Myocyte (in vitro differentiated cells): ENCODE measurements at places on chromosomes 3 and 15.

GRCh38 chr15:76793162-76793561, 112.0 kb downstream of the SCAPER start:
- DNase-seq: no peak

DNA sequence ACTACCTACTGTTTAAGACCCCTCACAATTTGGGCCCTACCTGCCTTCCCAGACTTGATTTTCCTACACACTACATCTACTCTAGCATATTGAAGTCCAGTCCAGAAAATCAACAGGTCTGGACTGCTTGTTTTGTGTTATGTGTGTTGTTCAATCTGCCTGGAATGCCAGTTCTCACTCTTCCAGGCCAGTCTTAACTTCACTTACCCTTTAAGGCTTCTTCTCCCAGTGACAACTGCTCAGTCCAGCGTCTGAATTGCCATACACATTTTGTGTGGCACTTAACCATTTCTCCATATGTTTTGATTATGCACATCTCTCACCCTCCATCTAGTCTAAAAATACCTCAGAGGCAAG, 1.1 kb downstream of the TICRR start:
- DNase-seq: no peak

DNA sequence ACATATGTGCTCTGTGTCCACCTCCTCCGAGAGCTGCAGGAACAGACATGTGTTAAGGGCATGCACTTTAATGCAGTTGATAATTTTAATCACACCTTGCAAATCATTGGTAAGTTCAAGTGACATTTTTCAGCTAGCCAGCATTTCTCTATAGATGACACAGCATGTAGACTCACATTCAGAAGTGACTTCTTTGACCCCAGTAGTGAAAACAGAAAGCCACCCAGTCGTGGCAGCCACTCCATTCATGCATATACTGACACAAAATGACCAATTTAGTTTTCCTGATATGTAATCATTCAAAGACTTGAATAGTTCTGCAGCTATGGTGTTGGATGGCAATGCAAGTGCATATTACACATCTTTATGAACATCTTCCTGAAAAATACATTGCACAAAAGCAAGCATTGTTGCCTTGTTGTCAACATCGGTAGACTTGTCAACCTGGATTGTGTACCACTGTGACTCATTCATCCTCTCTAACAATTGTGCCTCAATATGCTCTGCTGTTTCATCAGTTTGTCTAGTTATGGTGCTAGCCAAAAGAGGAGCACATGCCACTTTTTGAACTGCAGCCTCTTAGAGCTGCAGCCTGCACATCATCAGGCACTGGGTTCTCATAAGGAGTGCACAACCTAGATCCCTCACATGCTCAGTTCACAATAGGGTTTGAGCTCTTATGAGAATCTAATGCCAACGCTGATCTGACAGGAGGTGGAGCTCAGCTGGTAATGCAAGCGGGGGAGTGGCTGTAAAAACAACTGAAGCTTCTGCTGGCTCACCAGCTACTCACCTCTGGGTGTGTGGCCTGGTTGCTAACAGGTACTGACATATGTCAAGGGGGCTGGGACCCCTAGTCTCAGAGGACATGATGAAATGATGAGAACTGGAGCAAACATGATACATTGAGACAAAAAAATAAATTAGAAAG, 622.0 kb downstream of the PYDC2 start:
- DNase-seq: no peak

DNA sequence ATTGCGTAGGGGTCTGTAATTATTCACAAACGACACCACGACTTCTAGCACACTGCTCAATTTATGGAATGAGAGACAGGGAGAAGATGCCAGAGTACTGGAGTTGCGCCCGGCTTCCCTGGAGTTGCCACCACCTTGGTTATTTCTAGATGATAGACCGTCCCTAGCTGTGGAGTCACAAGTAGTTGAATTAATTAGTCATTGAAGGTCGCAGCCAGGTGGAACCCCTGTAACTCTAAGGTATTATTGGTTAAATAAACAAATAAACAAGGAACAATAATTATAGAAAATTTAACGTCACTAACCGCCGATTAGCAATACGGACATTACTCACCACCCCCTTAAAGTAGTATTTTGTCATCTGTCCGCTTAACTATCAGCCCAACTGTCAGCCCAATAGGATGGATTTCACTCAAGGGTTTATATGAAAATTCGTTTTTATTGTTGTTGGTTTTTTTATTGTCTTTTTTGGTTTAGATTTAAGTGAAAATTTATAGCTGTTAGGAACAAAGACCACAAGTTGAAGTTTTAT, 911 bp upstream of the AZI2 start:
- DNase-seq: no peak

DNA sequence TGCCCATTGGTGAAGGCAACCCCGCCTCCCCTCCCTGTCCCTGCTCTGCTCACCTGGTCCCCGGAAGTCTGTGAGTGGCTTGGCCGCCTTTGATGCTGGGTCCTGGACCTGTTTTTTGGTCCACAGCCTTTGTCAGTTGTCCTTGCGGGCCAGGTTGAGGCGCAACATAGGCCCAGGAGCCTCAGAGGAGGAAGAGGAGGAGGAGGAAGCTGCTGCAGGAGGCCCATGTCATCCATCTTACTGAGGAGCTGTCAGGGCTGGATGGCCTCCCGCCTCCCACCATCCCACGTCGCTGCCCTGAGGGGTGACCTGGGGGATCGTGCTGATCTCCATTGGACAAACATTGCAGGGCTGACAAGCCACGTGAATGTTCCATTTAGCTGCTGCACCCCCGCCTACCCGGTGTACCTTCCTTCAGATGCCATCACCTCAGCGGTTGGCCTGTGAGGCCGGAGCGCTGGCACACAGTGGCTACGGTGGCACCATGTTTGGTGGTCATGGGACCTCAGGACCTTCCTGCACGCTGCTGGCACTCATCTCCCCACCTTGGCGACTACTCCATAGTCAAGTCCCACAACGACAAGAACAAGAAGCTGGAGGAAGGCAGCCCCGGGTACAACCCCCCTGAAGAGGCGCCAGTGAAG, 106.3 kb downstream of the SMAD6 start:
- no peak for DNase-seq

- no peak for DNase-seq
Observed at GRCh38 chr3:180267202-180267843, 230.6 kb upstream of the PEX5L start.
